Activated CD8-positive, alpha-beta memory T cell treated with anti-CD3 and anti-CD28 coated beads for 4 hours (primary cell): ENCODE measurements at places on chromosomes 11 and 22.

- no peak for DNase-seq
Observed at GRCh38 chr11:29321293-29322132, 695.3 kb downstream of the KCNA4 start.

- DNase-seq: no peak
Observed at GRCh38 chr11:74932797-74933196, 16.1 kb downstream of the XRRA1 start.

- DNase-seq: no peak
Observed at GRCh38 chr11:11010624-11011127, 152.8 kb upstream of the ZBED5 start.

GRCh38 chr11:108196901-108197300 lies 25.5 kb downstream of the NPAT start:
- no peak for DNase-seq

DNA sequence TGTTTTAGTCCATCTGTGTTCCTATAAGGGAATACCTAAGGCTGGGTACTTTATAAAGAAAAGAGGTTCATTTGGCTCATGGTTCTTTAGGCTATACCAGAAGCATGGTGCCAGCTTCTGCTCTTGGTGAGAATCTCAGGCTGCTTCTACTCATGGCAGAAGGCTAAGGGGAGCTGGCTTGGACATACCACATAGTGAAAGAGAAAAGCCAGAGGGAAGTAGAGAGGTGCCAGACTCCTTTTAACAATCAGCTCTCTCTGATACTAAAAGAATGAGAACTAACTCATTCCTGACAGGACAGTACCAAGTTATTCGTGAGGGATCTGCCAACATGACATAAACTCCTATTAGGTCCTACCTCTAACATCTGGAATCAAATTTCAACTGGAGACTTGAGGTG lies 1250.2 kb upstream of the CNTN5 start:
- DNase-seq: no peak

DNA sequence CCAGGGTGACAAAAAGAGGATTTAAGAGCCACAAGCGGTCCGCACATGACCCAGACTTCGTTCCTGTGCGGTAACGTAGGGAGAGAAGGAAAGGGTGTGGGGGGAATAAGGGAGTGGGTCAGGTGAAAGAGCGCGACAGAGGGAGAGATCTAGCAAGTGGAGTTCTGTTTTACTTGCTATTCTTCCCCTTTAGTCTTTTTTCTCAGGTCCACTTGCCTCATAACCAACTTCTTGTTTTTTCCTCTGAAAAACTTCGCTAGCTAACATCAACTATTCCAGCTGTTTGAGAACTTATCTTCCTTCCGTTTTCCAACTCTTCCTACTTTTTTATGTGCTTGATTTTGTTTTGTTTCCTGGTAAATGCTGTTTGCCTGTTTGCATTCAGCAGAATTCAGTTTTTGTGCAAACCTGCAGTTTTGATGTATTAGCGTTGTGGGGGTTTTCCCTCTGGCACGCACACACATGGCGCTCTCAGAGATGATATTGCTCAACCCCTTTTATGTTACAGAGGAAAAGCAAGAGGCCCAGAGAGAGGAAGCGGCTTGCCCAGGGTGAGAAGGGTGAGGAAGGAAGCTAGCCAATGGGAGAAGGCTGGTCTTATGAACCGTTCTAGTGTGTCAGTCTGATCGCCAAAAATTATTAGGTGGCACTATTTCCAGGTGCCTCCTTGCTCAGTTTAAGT lies 592 bp upstream of the CTSC start:
- DNase-seq: peak; percentile 17

GRCh38 chr11:123707606-123708205 lies 33.8 kb downstream of the ZNF202 start:
- peak; percentile 6 for DNase-seq

GRCh38 chr11:94550513-94550912 lies 6.8 kb downstream of the FUT4 start:
- DNase-seq: no peak

DNA sequence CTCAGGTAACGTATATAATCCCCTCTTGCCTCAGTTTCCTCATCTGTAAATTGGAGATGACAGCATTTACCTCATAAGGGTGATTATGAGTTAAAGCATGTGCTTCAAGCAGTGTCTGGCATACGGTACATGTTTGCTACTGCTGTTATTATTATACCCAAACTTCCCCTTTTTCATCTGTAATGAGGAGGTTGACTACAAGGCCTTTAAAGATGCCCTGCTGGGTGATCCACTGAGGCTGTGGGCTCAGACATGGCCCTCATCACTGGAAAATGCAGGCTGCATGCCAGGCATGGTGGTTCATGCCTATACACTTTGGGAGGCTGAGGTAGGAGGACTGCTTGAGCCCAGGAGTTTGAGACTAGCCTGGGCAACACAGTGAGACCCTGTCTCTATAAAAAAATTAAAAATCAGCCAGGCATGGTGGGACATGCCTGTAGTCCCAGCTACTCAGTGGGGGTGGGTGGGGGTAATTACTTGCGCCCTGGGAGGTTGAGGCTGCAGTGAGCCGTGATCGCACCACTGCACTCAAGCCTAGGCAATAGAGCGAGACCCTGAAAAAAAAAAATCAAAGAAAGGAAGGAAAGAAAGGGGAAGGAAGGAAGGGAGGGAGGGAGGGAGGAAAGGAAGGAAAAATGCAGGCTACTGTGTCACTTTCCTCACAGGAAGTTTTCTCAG lies 4.3 kb downstream of the PIK3IP1 start:
- no peak for DNase-seq

- DNase-seq: no peak
Observed at GRCh38 chr11:17405232-17406005, 17.0 kb upstream of the KCNJ11 start.

DNA sequence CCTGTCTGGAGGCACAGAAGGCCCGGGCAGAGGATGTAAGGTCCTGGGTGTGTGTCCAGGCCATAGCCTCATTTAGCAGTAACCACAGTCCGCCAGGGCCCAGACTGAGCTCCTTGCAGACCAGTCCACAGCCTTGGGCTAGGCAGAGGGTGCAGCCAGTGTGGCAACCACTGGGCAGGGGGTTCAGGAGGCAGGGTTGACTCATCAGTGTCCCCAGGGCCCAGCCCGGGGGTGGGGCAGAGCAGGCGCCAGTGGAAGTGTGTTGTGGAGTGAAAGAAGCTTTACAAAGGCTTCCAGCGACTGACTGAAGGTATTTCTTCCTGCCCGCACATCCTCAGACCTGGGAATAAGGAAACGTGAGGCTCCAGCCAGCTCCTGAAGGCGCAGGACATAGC lies 27.7 kb upstream of the WNT11 start:
- no peak for DNase-seq

DNA sequence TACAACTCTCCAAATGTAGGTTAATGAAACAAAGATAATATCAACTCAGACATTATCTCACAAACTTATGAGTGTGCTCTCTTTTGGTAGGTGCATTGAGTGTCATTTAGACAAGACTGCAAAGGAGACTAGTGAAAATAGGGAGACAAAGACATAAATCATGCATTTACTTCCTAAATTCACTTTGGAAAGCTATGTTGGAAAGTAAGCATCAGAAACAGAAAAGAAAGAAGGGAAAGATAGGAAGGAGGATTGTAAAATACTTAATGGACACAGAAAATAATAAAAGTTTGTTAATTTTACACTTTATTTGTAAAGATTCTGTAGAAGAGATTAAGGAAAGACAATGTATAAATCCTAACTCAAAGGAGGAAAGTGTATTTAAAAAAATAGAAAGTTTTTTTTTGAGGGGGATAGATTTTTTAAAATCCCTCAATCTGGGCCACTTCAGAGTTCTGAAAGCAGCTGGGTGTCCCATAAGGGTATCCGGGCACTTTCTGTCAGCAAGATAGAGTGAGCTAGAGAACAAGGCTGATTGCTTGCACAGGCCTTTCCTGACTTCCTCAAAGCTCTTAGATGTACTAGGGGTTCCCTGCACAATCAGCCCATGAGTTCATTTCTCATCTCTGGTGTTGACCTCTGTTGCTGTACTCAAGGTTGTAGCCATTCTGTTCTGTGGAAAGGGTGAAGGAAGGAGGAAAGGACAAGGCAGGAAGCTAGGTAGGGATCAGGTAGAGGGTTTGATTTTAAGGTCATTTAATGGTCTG lies 22.4 kb upstream of the RDX start:
- DNase-seq: no peak

DNA sequence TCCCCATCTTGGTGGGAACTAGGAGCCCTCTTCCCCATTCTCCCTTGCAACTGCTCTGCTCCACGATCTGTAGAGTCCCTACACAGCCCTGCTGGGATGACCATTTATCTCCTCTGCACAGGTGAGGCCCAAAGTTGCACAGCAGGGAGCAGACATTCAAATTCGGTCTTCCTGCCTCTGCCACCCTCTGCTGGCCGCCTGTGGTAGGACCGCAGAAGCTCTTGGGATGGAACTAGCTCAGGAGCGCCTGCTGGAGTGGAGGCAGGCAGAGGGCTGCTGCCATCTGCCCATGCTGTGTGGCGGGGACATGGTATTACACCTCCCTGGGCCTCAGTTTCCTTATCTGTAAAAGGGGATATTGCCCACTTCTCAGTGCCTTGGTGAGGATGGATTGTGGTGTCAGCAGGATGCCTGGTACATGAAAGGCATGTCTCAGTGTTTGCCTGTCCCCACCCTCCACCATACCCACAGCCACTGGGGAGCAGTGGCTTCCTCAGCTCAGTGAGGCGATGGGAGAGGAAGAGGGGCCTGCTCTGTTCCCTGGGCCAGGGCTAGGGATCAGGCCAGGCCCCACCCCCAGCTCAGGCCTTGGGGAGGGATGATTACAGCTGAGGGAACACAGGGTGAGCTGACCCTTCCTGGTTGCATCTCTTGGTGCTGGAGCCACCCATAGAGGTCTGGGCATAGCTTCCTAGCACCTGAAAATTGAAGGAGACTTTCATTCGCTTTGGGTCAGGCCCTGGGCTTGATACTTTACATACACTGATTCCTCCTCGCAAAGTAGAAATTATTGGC lies 11.3 kb upstream of the OMP start:
- DNase-seq: peak; percentile 52

DNA sequence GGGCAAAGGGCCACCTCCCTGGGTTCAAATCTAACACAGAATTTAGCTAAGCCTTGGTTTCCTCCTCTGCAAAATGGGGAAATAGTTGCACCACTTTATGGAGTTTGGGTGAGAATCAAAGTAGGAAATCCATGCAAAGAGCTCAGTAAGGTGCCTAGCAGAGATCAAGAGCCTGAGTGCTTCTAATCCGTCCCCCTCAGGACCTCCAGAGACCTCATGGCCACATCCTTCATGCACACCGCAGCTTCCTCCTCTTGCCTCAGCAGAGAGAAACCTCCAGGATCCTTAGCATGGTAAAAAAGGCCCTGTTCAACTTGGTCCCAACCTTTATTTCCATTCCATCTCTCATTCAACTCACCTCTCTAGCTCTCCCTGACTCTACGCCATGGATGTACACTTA lies 37.8 kb upstream of the NAV2 start:
- no peak for DNase-seq

GRCh38 chr22:31328544-31328960 lies 17.6 kb downstream of the PATZ1 start:
- no peak for DNase-seq

DNA sequence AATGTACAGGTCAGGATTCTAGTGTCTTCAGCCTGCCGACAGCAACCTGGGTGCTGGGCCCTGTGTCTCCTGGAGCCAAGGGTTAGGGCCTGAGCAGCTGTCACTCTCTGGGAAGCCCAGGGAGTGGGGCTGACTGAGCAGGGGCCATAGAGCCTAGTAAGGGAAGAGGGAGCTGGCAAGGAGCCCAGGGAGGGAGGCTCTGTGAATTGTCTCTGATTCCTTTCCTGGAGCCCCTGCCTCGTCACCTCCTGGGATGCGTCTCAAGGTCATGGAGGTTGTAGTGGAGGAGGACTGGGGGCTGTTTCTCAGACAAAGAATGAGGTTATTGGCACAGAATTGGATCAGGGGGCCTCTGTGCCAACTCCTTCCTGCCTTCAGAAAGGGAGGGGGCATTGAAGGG lies 11.8 kb downstream of the SOX10 start:
- DNase-seq: no peak

- DNase-seq: no peak
Observed at GRCh38 chr11:93984196-93984567, 37.0 kb upstream of the HEPHL1 start.

- DNase-seq: no peak
Observed at GRCh38 chr11:116590844-116591570, 181.8 kb downstream of the BUD13 start.

DNA sequence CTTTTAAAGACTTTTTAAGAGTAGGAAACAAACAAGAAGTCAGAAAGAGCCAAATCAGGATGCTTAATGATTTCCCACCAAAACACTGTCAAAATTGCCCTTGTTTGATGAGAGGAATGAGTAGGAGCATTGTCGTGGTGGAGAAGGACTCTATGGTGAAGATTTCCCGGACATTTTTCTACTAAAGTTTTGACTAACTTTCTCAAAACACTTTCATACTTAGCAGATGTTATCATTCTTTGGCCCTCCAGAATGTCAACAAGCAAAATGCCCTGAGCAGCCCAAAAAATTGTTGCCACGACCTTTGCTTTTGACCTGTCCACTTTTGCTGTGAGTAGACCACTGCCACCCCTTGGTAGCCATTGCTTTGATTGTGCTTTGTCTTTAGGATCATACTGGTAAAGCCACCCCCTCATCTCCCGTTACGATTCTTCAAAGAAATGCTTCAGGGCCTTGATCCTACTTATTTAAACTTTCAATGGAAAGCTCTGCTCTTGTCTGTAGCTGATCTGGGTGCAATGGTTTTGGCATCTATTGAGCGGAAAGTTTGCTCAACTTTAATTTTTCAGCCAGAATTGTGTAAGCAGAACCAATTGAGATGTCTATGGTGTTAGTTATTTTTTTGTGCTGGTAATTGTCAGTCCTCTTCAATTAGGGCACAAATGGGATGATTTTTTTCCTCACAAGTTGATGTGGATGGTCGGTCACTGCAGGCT lies 67.2 kb downstream of the ADM start:
- no peak for DNase-seq

DNA sequence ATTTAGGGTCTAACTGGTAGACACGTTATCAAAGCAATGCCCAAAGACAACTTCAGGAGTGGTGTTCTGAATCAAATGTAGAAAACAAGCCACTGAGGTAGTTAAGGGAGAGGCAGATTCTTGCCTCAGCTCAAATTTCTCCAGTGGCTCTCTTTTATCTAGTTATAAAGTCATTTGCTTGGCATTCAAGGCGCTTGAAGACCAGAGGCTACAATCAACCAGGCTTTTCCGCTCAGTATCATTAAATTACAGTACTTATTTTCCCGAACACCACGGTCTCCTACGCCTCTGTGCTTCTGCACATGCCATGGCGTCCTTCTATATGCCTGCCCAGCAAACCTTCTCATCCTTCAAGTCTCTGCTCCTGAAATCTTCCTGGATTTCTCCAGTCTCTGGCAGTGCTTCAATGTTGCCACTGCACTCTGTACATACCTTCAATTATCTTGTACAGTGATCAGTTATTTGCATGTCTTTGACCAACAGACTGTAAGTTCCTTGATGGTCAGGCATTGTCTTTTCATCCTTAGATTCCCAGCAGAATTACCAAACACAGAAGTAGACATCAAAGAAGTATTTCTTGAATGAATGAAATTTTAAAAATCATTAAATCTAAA lies 1.4 kb downstream of the POGLUT3 start:
- DNase-seq: no peak
